Stimulated activated CD8-positive, alpha-beta memory T cell treated with anti-CD3 and anti-CD28 coated beads, Interleukin-4, amount 100 ng/mL, for 4 hours (primary cell): ENCODE measurements at places on chromosomes 4 and X.

DNA sequence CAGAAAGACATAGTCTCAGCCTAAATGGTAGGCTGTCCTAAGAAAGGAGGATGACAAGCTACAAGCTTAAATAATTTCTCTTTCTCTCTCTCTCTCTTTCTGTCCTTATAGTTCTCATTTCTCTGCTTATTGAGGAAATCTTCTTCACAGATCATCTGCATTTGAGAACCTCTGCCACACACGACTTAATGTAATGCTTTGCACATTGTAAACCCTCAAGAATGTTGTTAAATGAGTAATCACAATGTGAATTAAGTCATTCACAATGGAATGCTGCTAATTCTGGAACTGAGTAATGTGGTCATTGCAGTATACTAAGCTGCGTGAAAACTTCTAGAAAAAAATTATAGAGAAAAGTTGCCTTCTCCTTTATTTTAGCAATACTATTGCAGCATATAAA lies 508.9 kb upstream of the FTHL17 start:
- DNase-seq, result no peak

- no peak for DNase-seq
These were observed 16.0 kb downstream of the RTL3 start for GRCh38 chrX:78643096-78643495.

- no peak for DNase-seq
These were observed 68.8 kb downstream of the FAM47C start for GRCh38 chrX:37076983-37077382.

GRCh38 chrX:68978255-68978654 lies 149.4 kb downstream of the EFNB1 start:
- no peak for DNase-seq

- no peak for DNase-seq
These were observed 150.0 kb downstream of the CBR4 start for GRCh38 chr4:168859888-168860694.

GRCh38 chrX:17632942-17633341 lies 104.4 kb upstream of the SCML1 start:
- no peak for DNase-seq

DNA sequence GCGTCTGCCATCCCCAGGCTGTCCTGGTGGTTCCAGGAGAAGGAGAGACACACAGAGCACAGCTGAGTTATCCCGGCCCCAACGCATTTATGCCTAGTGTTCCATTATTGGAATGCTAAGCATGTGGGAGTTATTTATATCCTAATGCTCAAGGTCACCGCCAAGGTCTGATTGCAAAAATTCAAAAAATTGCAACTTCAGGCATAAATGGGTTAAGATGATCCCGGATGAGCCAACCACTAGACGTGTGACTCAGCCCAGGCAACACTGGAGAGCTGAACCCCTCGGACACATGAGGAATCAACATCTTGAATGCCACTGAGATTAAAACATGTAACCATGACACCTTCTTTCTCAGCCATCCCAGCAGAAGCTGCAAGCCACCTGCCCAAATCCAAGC lies 3.8 kb upstream of the ZCCHC4 start:
- no peak for DNase-seq
